ENCODE measurements at places on chromosomes 1 and 21.

DNA sequence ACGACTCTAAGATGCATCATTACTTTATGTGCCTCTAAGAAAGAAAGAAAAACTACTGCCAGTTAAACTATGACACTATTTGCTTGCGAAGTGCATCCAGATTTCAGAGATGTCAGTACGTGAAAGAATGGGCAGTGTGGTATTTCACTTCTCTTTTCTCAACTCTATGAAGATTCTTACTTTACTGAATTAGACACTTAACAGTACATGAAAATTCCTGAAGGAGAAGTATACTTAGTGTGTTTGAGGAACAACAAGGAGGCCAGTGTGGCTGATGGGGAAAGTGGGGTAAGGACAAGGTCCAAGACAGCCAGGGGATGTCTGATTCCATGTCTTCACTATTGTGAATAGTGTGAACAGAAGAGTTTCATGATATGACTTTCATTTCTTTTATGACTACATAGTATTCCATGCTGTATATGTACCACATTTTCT, 53.9 kb upstream of the HSD17B7 start:
- no peak for DNase-seq
- H3K4me1 ChIP-seq, result no peaks in the 10 kb centered on the region
- H3K36me3 ChIP-seq, result no peaks in the 10 kb centered on the region

GRCh38 chr21:26570203-26570602, 2.9 kb downstream of the CYYR1 start:
- H3K27ac ChIP-seq, result no peak overlapping the region
- peaks cover 3% of the 10 kb centered on the region for H3K4me1 ChIP-seq
- DNase-seq, result no peak
- H3K27me3 ChIP-seq, result peaks cover 2% of the 10 kb centered on the region

- no peak for DNase-seq
- H3K4me3 ChIP-seq, result no peak overlapping the region
- no peaks in the 10 kb centered on the region for H3K4me1 ChIP-seq
- H3K36me3 ChIP-seq, result no peaks in the 10 kb centered on the region
Measured at GRCh38 chr1:170567214-170567613, 35.2 kb downstream of the GORAB start.

GRCh38 chr21:19245188-19245580, 841.6 kb upstream of the TMPRSS15 start:
- no peak overlapping the region for H3K27ac ChIP-seq
- DNase-seq, result no peak
- no peak overlapping the region for H3K4me3 ChIP-seq
- no peaks in the 10 kb centered on the region for H3K4me1 ChIP-seq
- no peaks in the 10 kb centered on the region for H3K36me3 ChIP-seq
- H3K27me3 ChIP-seq, result no peaks in the 10 kb centered on the region

DNA sequence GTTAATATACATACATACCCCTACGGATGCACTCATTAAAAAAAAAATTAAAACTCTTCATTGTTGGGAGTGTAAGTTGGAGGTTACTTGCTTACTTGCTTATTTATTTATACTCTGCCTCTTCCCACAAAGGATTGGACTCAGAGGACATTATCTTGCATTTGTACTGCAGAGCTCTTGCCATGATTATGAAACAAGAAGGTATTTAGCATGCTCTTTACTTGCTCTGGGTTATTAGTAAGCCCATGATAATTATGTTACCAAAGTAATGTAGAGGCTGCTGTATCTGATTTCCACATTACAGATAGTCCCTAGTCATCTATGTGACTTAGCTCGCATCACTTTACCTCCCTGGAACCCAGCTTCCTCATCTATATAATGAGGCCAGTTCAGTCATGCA, 355.1 kb upstream of the PTBP2 start:
- no peak overlapping the region for H3K27ac ChIP-seq
- H3K36me3 ChIP-seq, result no peaks in the 10 kb centered on the region
- H3K4me1 ChIP-seq, result no peaks in the 10 kb centered on the region
- H3K27me3 ChIP-seq, result no peaks in the 10 kb centered on the region
- DNase-seq, result no peak
- no peak overlapping the region for H3K4me3 ChIP-seq

- H3K27me3 ChIP-seq, result peaks cover 21% of the 10 kb centered on the region
- DNase-seq, result peak; percentile 81
- H3K36me3 ChIP-seq, result peaks cover 4% of the 10 kb centered on the region
- H3K4me3 ChIP-seq, result peak within 1 kb of the TSS; percentile 89
Measured at GRCh38 chr1:230867903-230868735, at the start of gene C1orf198. C1orf198 (minus strand) TSS chr1:230868521; CDS start chr1:230868512, 9 bp downstream.

DNA sequence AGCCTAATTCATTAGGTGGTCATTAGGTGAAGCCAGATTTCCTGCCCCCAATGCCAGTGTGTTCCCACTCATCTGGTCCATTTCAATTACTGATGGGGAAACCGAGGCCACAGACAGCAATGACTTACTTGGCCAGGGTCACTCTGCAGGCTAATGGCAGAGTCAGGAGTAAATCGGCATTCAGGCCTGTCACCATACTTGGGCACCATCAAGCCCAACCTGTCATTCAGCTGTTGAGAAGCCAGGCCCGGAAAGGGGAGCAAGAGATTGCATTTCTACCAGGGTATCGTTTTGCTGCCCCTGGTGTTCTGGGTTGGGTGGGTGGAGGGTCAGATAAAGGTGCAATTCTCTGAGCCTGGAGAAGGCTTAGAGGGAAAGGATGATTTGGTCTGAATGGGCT, 8.0 kb upstream of the TMEM61 start:
- no peak for DNase-seq
- H3K4me1 ChIP-seq, result peaks cover 5% of the 10 kb centered on the region
- peaks cover 21% of the 10 kb centered on the region for H3K27me3 ChIP-seq

GRCh38 chr1:31013187-31013864, 52.2 kb downstream of the PUM1 start:
- H3K4me1 ChIP-seq, result peaks cover 60% of the 10 kb centered on the region
- no peaks in the 10 kb centered on the region for H3K27me3 ChIP-seq
- peak overlapping the region; percentile 68 for H3K27ac ChIP-seq

DNA sequence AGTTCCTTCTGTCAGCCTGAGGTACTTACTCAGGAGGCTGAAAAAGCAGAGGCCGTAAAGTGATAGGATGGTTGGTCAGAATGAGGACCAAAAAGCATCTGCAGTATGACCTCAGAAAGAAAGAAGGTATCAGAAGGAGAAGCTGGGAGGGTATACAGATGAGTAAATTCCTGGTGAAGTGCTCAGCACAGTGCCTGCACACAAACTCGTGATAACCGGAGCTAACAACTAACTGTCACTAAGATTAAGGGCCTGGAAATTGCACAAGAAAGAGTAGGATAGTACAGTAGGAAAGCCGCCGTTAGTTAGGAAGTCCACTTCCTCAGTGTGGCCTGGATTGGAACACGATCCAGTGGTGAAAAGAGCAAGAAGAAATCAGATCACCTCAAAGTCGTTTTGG, 62.6 kb downstream of the VPS26C start:
- peaks cover 37% of the 10 kb centered on the region for H3K4me1 ChIP-seq
- no peak overlapping the region for H3K27ac ChIP-seq
- peaks cover 35% of the 10 kb centered on the region for H3K36me3 ChIP-seq
- H3K4me3 ChIP-seq, result no peak overlapping the region
- no peak for DNase-seq
- H3K27me3 ChIP-seq, result no peaks in the 10 kb centered on the region

GRCh38 chr1:53331446-53332185, 3.7 kb upstream of the LRP8 start:
- H3K4me1 ChIP-seq, result peaks cover 16% of the 10 kb centered on the region
- H3K27ac ChIP-seq, result no peak overlapping the region
- H3K4me3 ChIP-seq, result no peak overlapping the region

DNA sequence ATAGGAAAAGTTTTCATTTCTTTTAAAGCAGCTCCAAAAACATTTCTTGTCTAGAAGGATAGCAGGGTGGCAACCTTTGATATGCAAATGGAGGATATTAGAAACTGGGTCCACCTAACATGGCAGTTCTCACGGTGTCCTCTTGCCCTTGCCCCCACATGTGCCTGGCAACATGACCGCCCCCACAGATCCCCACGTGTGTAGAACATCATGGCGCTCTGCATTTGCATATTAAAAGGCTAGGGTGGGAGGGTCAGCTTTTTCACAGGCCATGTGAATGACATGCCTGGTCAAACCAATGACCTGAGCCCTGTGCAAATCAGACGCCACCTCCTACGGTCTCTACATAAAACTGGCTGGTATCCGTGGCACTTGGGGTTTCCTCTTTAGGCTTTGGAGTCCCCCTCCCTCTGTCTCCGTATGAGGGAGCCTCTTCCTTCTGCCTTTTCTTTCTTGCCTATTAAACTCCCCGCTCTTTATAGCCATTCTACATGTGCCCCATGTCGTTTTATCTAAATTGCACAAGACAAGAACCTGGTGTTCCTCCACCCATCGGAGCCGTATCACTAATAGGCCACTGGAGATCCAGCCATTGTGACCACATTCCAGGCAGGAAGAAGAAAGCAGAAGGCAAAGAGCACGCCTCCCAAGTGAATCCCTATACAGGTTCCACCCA, 71.3 kb downstream of the WDR4 start:
- no peak overlapping the region for H3K4me3 ChIP-seq
- H3K36me3 ChIP-seq, result no peaks in the 10 kb centered on the region
- H3K27me3 ChIP-seq, result peaks cover 6% of the 10 kb centered on the region

DNA sequence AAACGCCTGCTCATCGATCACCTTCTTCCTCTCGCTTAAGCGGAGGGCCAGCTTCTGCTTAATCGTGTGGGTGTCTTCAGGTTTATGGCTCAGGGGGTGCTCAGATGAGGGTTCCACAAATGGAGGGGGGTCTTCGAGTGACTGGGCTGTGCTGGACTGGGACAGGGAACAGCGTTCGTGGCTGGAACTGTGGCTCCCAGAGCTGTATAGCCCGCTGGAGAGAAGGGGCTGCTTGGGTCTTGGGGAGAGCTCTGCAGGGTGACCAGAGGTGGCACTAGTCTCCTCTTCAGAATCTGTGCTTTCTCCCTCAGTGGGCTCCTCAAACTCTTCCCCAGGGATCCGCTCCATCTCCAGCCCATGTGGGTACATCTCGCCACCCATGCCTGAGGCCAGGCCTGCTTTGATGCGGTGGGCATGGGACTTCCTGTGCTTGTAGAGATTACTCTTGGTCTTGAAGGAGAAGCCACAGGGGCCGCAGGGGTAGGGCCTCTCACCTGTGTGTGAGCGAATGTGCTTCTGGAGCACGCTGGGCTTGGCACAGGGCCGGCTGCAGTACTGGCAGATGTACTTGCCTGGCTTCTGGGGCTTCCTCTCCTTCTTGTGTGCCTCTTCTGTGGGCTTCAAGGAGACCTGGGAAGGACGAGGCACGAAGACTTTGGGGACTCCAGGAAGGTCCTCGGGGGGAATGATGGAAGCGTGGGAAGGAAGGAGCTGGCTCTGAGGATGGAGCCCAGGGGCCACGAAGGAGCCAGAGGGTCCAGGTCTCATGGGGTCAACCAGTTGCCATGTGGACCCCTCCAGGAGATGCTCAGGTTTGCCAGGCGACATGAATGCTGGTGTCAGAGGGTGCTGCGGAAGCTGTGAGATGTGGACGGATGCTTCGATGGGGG, 99.4 kb upstream of the EDN2 start:
- no peak overlapping the region for H3K27ac ChIP-seq
- H3K36me3 ChIP-seq, result peaks cover 43% of the 10 kb centered on the region
- no peaks in the 10 kb centered on the region for H3K27me3 ChIP-seq
- no peak overlapping the region for H3K4me3 ChIP-seq
- DNase-seq, result no peak

DNA sequence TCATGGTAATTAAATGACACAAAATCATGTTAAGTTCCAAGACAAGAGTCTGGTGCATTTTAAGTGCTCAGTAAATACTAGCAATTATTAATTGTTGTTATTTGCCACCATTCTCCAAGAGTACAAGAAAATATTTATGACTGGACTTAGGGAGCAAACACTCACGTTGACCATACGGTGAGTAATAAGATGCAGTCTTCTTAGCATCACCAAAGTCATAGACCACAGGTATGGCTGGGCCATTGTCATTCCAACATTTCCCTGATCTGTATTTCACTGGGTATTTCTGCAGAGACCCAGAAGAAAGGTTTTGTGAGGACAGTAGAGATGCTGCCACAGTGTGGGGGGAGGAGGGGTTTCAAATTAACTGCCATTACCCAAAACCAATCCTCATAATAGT, 4.7 kb downstream of the ITLN2 start:
- peaks cover 2% of the 10 kb centered on the region for H3K27me3 ChIP-seq
- no peaks in the 10 kb centered on the region for H3K36me3 ChIP-seq
- no peak overlapping the region for H3K27ac ChIP-seq
- DNase-seq, result no peak

- no peak overlapping the region for H3K27ac ChIP-seq
- no peaks in the 10 kb centered on the region for H3K4me1 ChIP-seq
- no peak for DNase-seq
- H3K27me3 ChIP-seq, result no peaks in the 10 kb centered on the region
- no peaks in the 10 kb centered on the region for H3K36me3 ChIP-seq
- H3K4me3 ChIP-seq, result no peak overlapping the region
Measured at GRCh38 chr1:160961419-160961818, 6.8 kb upstream of the ITLN2 start.

DNA sequence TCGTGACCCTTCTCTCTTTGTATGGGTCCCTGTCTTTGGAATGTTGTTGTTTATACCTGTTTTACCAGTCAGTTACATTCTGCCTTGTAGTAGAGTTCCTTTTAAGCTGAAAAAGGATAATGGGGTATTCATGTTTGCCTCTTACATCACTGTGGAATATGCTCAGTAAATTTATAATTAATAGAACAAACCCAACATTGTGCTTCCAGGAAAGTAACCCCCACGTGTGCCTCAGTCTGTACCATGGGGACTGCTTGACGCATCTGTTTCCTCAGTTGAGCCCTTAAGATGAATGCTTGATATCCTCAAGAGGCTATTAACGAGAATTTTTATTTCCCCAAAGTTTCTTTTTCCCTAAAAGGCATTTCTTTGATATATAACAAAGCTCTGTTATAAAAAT, 73.4 kb downstream of the ST6GALNAC3 start:
- H3K27me3 ChIP-seq, result peaks cover 2% of the 10 kb centered on the region
- no peaks in the 10 kb centered on the region for H3K36me3 ChIP-seq
- no peak for DNase-seq
- peaks cover 2% of the 10 kb centered on the region for H3K4me1 ChIP-seq

- H3K27ac ChIP-seq, result peak overlapping the region; percentile 85
- H3K4me3 ChIP-seq, result peak overlapping the region; percentile 90
Measured at GRCh38 chr1:156750191-156750672, 1.2 kb downstream of the HDGF start.

GRCh38 chr1:53948291-53948690, 2.1 kb downstream of the LRRC42 start:
- peak overlapping the region; percentile 28 for H3K4me3 ChIP-seq
- no peak for DNase-seq
- H3K4me1 ChIP-seq, result peaks cover 29% of the 10 kb centered on the region
- H3K27ac ChIP-seq, result no peak overlapping the region

DNA sequence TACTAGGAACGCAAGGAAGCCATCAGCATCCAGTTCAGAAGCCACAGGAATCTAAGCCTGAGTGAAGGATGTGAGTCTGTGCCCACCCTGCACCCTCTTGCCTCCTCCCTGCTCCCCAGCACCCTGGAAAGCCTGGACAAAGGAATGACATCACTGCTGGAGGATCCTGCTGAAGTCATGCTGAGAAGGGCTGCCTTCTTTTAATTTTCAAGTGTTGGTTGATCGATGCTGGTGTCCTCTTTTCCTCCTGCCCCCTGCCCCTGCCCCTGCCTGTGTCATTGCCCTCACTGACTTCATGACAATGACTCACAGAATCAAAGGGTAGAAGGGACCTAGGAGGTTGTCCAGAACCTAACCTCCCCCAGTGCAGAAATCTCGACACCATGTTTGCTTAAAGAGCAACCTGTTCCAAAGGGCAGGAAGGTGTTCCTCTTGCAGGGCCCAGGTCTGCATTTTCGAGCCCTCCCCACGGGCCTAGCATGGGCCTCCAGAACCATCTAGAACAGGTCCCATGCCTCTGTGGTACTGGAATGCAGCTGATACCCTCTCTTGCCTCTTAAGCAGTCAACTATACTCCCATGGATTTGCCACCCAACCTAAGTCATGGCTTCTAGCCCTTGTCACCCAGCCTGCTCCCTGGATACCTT, 9.6 kb downstream of the DHRS3 start:
- H3K36me3 ChIP-seq, result no peaks in the 10 kb centered on the region
- H3K4me3 ChIP-seq, result no peak overlapping the region
- H3K27me3 ChIP-seq, result peaks cover 10% of the 10 kb centered on the region
- DNase-seq, result no peak
- H3K4me1 ChIP-seq, result no peaks in the 10 kb centered on the region

Measured in activated B cell treated with CpG ODN at 0.5 μM for 24 hours (primary cell).